ENCODE measurements at places on chromosomes 6 and 20. TPM values are rescaled to one million over a fixed set of nuclear protein-coding genes. Genes with fewer than 3 reads are reported as not detected.
A peak's percentile ranks its signal among the peaks of the same experiment; 100 is the strongest.

Gene SRMS
- total RNA-seq, result not detected

Gene OPRM1
- total RNA-seq, result not detected

Gene MROH8
- 3.9 TPM for total RNA-seq

Gene GRIK2
- 6.2 TPM for total RNA-seq

Gene EEF1A2
- 23.5 TPM for total RNA-seq

Gene MYBL2
- total RNA-seq, result 2.4 TPM

DNA sequence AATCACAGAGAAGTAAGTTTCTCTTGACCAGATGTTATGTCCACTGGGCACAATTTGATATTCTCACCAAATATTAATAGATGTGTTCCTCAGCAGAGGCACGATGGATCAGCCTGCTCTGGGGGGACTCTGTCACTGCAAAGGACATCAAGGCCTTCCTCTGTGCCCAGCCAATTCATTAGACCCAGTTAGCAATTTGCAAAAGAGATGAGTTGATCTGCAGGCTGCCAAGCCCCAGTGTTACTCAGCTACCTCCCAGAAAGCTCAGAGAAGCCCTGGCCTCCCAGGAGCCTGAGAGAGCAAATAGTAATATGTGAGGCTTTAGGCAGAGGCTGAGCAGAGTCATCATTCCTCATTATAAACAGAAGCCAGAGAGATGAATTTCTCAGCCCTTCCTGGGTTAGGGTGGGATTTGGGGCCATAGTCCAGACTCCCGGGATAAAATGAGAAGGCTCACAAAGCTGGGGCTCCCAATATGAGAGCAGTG is 54.2 kb downstream of the ZNF831 start:
- peaks cover 3% of the 10 kb centered on the region for H3K27me3 ChIP-seq
- no peak overlapping the region for H3K4me3 ChIP-seq
- DNase-seq, result no peak

DNA sequence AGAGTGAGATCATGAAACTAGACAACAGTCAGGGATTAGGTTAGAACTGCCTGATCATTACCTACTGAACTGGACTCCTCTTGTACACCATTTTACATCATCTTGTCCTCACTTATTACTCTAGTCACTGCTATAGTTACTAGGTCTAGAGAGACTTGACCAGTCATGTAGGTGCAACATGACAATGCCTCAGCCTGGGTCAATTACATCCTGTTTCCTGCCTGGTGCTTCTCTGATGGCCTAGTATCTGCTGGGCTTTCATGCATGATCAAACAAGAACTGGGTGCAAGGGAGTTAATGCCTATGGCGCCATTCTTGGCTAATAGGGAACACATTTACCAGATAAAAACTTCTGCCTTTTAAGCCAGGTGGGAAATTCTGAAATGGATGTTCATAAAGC is 39.2 kb upstream of the MMS22L start:
- H3K4me3 ChIP-seq, result no peak overlapping the region
- no peak overlapping the region for H3K27ac ChIP-seq
- no peaks in the 10 kb centered on the region for H3K4me1 ChIP-seq
- H3K27me3 ChIP-seq, result no peaks in the 10 kb centered on the region
- no peaks in the 10 kb centered on the region for H3K36me3 ChIP-seq
- DNase-seq, result no peak

DNA sequence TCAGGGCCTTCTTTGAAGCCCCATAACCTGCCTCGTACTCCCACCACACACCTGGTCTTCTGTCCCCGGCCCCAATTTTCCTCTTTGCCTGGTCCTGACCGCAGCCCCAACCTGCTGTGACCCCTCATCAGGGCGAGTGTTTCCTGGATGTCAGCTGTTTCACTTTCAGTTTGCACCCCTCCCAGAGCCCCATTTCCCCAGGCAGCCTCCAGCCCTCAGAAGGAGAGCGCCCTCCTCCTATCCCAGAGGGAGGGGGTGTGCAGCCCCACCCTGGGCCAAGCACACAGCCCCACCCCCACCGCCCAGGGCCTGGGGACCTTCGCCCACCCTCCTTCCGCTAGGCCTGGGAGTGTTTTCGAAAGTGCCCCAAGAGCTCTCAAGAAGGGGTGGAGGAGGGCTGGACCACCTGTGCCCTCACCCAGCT is 1.5 kb downstream of the BAK1 start:
- no peak overlapping the region for H3K4me3 ChIP-seq
- no peak for DNase-seq
- H3K27me3 ChIP-seq, result no peaks in the 10 kb centered on the region
- H3K27ac ChIP-seq, result no peak overlapping the region
- H3K36me3 ChIP-seq, result no peaks in the 10 kb centered on the region

DNA sequence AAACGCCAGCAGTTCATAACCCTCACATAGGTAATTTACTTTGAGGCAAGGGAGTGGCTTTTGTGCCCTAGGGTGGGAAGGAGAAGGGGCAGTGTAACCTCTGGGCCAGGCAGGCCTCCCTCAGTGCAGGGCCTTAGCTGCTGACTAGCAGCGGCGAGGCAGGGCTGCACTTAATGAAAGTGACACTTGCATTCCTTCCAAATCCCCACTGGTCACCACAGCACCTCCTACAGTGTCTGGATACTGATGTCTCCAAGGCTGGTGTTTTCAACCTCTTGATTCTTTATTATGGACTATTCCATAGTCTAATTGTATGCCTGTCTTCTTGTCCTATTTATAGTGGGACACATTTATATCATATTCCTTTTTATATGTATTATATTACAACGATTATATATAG is 152.7 kb downstream of the LY86 start:
- H3K27ac ChIP-seq, result no peak overlapping the region
- H3K4me3 ChIP-seq, result no peak overlapping the region
- no peaks in the 10 kb centered on the region for H3K27me3 ChIP-seq

- DNase-seq, result no peak
- H3K27ac ChIP-seq, result no peak overlapping the region
- no peaks in the 10 kb centered on the region for H3K4me1 ChIP-seq
- no peak overlapping the region for H3K4me3 ChIP-seq
- peaks cover 3% of the 10 kb centered on the region for H3K27me3 ChIP-seq
- no peaks in the 10 kb centered on the region for H3K36me3 ChIP-seq
Observed at GRCh38 chr6:5976811-5977210, 29.9 kb downstream of the NRN1 start.

- DNase-seq, result no peak
- no peak overlapping the region for H3K27ac ChIP-seq
- H3K27me3 ChIP-seq, result no peaks in the 10 kb centered on the region
- no peaks in the 10 kb centered on the region for H3K4me1 ChIP-seq
- no peaks in the 10 kb centered on the region for H3K36me3 ChIP-seq
- no peak overlapping the region for H3K4me3 ChIP-seq
Observed at GRCh38 chr20:55269913-55270312, 735.4 kb downstream of the CBLN4 start.

- H3K4me3 ChIP-seq, result no peak overlapping the region
- no peak for DNase-seq
- H3K27ac ChIP-seq, result no peak overlapping the region
- no peaks in the 10 kb centered on the region for H3K27me3 ChIP-seq
Observed at GRCh38 chr6:38937839-38938613, 110.6 kb upstream of the GLP1R start.

DNA sequence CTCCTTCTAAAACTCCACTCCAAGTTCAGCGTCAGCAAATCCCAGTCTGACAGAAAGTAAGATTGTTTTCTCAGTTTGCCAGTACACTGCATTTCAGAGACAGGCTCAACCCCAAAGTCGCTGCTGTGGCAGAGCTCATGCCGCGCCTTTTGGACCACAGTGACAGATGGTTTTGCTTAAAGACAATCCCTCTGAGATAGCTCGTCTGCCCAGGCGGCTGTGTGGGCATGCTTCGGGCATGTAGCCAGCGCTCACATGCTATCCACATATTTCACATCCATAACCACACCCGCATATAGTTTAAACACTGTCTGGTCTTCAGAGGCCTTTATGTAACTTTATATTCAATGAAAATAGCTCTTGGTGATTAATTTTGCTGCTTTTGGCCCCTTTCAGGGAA is 14.7 kb upstream of the PXDC1 start:
- peak overlapping the region; percentile 54 for H3K27ac ChIP-seq
- no peak for DNase-seq
- peaks cover 6% of the 10 kb centered on the region for H3K4me1 ChIP-seq

- H3K27ac ChIP-seq, result no peak overlapping the region
- H3K27me3 ChIP-seq, result no peaks in the 10 kb centered on the region
- DNase-seq, result no peak
Observed at GRCh38 chr6:71509191-71510005, 220.8 kb downstream of the OGFRL1 start.

DNA sequence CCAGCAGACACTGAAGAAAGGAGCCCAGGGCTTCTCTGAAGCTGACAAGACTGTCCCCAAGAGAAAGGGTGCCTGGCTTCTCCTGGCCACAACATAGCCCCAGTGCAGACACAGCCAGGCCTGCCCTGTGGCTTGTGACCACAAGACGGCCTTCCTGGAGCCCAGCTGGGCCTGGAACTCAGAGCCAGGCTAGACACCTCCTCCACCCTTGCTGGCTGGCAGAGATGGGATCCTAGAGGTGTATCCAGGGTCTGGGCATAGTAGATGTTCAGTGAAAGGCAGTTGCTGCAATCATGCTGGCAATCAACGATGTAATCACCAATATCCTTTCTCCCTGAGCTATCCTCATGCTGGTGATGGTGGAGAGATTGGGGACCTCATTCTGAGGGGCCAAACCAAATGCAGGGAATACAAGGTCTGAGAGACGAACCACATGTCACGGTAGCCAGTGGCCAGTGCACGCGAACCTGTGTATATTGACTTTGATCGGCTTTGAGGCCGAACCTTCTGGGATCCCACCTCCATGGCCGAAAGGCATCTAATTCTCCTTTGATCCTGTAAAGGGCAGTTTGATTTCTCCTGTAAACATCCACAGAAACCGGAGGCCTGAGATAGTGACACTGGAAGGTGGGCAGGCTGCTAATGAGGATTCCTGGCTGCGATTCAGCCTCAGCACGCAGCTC is 115.2 kb downstream of the PSMB1 start:
- no peaks in the 10 kb centered on the region for H3K27me3 ChIP-seq
- H3K36me3 ChIP-seq, result no peaks in the 10 kb centered on the region
- H3K4me1 ChIP-seq, result peaks cover 6% of the 10 kb centered on the region
- peak overlapping the region; percentile 49 for H3K27ac ChIP-seq

DNA sequence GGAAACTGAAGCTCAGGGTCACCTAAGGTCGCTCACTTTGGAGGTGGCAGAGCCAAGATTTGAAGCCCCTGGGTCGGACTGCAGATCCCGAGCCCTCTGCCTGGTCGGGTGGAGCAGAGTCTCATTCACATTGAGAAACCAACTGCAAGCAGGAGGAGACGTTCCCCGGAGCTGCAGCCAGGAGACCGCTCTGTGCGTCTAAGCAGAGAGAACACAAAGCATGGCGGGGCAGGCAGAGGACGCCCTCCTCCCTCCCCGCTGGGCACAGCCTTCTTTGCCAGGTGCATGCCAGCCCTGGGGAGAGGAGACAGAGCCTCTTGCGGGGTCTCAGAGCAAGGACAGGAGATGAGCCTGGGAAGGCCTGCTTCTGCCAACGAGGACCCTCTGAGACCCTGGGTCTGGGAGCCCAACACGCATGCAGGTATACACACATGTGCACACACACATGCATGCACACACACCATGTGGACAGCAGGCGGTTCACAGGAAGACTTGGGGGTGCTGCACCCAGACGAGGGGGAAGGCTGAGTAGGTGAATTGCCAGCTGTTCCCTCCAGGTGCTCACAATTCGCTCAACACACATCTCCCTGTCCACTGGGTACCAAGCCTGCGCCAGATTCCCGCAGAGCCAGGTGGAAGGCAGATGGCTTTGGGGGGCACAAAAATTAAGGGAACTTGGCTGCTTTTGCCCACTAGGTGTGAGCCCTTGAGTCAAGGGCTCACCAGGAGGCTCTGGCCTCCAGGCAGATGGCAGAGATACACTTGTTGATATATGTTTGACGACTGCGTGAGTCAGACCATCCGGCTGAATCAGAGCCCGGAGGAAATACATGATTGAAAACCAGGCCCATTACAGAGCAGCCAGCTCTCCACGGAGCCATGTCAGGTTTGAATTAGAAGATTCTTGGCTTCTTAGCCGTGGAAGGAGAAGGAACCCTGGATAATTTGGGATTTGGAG is 5.5 kb upstream of the NTSR1 start:
- no peaks in the 10 kb centered on the region for H3K4me1 ChIP-seq
- DNase-seq, result peak; percentile 43
- H3K27ac ChIP-seq, result no peak overlapping the region
- H3K27me3 ChIP-seq, result peaks cover 13% of the 10 kb centered on the region

DNA sequence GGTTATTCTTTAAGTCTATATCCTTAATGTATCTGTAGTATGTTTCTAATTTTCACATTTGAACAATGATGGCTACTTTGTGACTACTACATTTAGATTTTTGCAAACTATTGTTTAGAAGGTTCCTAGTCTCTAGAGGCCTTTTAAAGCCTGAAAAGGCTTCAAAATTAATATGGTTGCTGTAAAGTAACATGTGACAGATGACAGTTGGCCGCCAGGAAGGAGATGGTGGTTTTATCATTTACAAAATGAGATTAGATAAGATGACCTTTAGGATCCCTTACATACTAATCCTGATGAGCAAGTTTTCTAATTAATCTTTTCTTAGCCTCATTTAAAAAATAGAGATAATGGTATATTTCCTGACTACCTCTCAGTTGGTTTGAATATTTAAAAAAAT is 18.8 kb downstream of the SCAF8 start:
- H3K27me3 ChIP-seq, result no peaks in the 10 kb centered on the region
- H3K27ac ChIP-seq, result no peak overlapping the region
- H3K36me3 ChIP-seq, result no peaks in the 10 kb centered on the region
